ENCODE measurements at places on chromosomes 11 and 22.

- peak; percentile 33 for DNase-seq
Measured at GRCh38 chr11:134224710-134225664, 516 bp downstream of the VPS26B start.

GRCh38 chr11:64501500-64502427 is 89.3 kb upstream of the SLC22A12 start:
- DNase-seq, result no peak

DNA sequence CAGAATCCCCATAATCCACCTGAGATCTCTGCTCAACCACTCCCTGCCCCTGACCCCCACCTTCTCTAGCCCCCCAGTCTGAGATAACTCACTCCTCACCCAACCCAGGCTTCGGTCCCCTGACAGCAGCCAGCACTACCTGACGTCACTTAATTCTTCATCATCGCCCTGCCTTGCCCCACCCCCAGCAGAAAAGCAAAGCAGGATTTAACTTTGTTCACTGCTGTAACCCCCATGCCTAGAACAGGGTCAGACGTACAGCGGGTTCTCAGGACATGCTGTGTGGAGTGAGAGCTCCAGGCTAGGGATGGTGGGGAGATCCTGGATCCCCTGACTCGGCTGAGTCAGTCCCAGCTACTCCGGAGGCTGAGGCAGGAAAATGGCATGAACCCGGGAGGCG is 45.8 kb downstream of the ELFN2 start:
- peak; percentile 2 for DNase-seq

DNA sequence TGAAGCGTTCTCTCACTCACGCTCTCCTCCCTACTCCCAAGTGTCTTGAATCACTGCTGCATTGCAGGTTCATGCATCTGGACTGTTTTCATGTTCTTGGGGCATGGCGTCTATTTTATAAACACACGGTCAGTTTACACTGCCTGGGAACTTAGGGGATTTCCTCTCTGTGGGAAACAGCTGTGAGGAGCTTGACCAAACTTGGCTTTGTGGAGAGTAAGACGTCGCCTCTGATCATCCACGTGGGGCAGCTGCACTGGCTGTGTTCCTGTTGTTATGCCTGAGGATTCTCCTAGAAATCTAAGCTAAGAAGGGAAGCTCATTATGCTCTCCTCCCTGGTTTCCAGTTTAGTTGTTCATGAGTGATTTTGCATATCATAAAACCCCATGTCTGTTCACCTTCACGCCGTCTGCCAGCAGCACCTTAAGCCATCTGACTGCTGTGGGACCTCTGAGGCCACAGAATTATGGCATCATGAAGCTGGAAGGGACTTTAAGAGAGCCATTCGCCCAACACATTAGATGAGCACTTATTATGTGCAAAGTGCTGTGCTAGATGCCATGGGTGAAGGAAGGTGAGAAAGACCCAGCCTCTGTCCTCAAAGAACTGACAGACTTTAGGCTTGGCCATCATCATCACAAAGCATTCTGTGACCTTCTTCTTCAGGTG is 38.8 kb upstream of the POU2AF1 start:
- DNase-seq, result peak; percentile 15

GRCh38 chr11:45063669-45064068 is 82.8 kb upstream of the PRDM11 start:
- no peak for DNase-seq

GRCh38 chr22:29128891-29129807 is 56.3 kb downstream of the KREMEN1 start:
- peak; percentile 67 for DNase-seq

DNA sequence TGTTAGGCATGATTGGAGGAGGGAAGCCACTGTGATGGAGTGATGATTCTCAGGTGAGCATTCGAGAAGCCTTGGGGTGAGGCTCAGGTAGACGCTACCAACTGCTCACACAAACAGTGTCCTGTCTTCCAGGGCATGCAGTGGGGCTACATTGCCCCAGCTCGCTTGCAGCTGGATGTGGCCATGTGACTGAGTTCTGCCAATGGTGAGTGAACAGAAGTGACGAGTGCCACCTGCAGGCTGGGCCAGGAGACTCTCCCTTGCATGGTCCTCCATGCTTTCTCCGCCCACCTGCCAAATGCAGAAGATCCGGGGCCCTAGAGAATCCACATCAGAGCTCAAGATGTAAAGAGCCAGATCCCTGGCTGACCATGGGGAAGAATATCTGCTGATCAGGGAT is 195.9 kb downstream of the BCR start:
- peak; percentile 10 for DNase-seq

DNA sequence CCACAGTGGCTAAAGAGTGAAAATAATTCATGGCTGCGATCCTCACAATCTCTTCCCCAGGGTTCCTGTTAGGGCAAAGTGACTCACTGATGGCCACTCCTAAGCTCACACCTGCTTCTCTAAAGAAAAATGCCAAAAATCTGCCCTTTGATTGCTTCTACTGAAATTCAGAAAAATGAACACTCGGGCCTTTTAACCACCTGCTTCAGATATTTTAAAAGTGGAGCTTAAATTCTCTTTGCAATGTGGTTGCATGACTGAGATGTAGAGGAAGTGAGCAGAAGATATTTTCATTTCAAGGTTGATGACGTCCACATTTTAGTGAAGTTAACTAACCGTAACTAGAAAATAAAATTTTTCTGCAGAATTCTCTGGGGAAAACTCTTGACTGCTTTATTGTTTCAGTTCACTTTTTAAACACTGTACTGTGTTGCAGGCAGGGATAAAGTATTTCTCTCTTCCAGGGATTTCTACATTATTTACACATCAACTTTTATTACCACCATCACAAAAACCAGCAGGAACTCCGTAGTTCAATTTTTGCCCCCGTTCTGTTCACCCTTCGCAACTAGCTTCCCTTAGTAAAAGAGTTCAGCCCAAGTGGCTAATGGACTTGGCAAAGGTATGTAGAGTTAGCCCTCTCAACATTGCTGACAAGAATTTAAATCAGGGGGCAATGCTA is 8.5 kb downstream of the RAB30 start:
- peak; percentile 71 for DNase-seq

DNA sequence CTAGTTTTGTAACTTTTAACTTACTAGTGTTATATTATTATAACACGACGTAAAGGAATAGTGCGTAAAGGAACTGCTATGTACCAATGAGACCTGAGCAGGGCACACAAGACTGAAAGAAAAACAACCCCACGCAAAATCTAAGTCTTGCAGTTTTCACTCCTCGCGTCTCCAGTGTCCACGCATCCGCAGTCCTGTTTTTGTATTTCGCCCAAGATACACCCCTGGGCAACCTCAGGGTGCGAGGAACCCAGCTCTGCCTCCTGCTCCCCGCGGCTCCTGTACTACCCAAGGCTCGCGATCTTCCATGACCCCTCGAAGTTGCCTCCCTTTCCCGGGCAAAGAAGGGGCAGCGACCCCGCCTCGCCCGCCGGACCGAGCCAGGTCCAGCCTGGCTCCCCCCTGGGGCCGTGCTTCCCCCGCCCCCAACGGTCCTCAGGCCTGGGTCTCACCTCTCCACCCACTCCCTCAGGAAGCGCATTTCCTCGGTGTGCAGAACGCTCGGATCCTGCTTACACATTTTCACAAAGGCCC is 393 bp downstream of the ST13 start:
- no peak for DNase-seq

- DNase-seq, result no peak
Measured at GRCh38 chr11:81159900-81160299, 1573.8 kb downstream of the FAM181B start.

DNA sequence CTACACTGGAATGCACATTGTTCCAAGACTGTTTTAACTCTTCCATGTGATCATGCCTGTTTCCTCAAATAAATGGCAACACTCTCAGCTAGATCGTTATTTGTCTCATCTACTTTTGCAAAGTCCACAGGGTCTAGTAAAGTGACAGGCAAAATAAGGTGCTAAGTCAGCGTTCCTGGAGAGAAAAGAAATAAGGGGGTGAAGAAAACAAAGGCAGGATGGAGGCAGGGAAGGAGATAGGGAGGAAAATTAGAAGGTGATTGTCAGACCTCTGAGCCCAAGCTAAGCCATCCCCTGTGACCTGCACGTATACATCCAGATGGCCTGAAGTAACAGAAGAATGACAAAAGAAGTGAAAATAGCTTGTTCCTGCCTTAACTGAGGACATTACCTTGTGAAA is 132.1 kb downstream of the RAB38 start:
- no peak for DNase-seq
